ENCODE measurements at places on chromosomes 2 and 18.

DNA sequence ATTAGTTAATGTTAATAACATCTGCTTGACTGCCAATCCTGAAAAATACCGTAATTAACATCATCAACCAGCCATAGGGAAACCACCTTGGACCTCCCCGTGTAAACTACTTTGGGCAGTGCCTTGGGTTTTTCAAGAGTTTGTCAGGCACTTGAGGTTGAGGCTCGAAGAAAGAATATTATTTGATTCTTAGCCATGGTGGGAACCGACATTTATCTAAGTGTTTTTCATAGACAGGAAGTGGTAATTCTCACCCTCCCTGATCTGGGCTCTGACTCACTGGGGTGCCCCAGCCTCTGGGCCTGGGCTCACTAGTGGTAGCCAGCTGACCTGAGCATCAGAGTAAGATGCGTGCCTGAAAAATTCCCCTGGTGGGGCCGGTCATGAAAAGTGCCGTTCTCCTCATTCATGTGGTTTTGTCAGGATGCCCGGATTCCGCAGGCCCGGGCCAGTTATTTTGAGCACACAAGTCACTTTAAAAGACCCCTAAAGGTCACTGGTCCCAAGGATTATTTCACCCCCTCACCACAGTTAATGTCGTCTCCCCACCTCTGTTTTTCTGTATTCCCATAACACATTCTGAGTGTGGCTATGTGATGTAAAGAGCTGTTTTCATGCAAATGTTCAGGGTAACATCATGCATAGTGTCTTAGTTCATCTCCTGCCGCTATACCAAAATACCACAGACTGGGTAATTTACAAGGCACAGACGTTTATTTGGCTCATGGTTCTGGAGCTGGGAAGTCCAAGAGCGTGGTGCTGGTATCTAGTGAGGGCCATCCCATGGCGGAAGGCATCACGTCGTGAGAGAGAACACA is 21.6 kb upstream of the SPATA3 start:
- DNase-seq, result peak; percentile 35

- DNase-seq, result no peak
These were observed 138.4 kb upstream of the HNRNPA3 start for GRCh38 chr2:177074099-177074710.

GRCh38 chr2:101574622-101575021 is 99.7 kb upstream of the RFX8 start:
- DNase-seq, result no peak

GRCh38 chr2:96948834-96949520 is 37.4 kb downstream of the FAM178B start:
- no peak for DNase-seq

GRCh38 chr2:151673016-151673415 is 61.3 kb downstream of the NEB start:
- no peak for DNase-seq

DNA sequence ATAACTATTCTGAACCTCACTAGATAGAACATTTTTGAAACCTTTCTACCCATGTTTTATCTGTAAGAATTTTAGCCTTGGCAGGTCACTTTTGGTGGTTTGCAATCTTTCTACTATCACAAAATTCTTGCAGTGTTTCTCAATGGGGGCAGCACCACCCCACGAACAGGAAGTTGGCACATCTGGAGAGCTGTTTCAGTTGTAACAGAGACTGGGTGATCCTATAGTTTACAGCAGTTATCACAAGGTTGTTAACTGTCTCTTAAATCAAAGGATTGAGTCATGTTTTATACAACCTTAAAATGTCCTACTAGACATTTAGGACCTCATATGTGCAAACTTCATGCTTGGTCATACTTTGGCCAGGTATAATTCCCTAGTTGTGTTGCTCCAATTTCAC is 829.2 kb downstream of the ERBB4 start:
- no peak for DNase-seq

DNA sequence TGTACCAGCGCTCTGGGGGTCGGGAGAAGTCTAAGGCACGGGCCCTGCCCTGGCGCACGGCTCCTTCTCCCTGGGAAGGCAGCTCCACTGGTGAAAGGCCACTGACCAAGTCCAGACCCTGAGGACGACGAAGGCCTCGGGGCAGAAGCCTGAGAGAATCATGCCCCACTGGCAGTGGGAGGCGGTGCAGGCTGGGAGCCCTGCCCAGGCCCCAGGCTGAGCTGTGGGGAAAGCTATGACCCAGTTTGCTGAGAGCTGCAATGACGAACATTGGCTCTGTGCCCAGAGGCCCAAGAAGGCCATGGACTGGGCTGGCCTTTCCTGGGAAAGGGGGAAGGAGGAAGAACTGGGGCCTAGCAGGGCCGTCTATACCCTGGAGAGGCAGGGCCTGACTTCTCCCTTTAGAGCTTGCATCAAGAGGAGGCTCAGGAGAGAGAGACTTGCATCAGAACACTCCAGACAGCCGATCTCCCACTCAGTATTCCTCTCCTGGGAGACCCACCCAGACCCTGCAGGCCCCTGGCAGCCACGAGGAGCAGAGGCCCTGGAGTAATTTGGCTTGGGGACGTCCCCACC is 32.9 kb downstream of the HS1BP3 start:
- no peak for DNase-seq

DNA sequence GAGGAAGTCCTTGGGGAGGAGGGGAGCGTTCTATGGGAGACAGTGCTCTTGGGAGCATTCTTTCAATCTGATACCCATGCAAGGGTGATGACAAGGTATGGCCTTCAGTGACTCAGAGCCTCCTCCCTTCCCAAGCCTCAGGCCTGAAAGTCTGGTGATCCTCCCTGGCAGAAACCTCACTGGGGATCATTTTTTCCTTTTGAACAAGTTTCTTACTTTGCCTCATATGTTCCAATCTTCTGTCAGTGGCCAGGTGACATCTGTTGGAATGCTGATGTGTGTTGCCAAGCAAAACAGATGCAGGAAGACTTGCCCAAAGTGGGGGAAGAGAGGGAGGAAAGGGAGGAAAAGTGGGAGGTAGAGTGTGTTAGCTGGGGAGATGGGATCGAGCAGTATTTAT is 224.8 kb downstream of the NEDD4L start:
- DNase-seq, result no peak

DNA sequence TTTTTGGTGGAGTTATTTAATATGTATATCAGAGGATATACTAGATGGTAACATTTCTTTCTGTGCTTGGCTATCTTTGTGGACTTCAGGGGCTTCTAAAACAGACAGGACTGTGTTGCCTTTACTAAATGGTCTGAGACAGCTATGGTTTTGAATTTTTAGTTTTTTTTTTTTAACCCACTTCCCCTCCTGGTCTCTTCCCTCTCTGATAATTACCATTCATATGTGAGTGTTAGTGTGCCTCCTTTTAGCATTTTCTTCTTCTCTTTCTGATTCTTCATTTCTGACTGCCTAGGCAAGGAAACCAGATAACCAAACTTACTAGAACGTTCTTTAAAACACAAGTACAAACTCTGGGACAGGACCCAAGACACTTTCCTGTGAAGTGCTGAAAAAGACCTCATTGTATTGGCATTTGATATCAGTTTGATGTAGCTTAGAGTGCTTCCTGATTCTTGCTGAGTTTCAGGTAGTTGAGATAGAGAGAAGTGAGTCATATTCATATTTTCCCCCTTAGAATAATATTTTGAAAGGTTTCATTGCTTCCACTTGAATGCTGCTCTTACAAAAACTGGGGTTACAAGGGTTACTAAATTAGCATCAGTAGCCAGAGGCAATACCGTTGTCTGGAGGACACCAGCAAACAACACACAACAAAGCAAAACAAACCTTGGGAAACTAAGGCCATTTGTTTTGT is 52.7 kb downstream of the SMAD4 start:
- DNase-seq, result no peak

GRCh38 chr18:62196980-62197379 is 9.9 kb downstream of the RELCH start:
- no peak for DNase-seq

- no peak for DNase-seq
These were observed 47.4 kb upstream of the RMDN2 start for GRCh38 chr2:37877457-37878315.

DNA sequence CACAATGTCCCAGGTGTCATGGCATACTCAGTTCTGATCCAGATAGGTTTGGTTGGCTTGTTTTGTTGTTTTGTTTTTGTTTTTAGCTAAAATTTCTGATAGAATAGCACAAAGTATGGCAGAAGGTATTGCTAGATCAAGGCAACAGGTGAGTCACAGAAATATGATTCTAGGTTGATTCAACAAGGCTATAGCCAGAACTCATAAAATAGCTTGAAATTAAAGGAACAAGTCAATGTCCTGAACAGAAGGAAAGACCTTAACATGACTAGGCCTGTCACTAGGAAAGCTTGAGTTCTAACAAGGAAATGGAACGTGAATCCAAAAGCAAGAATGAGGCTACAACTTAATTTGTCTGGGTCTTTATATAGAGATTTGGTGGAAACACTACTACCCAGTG is 157.1 kb downstream of the GALNT3 start:
- no peak for DNase-seq

GRCh38 chr2:237524631-237525030 is 37.6 kb downstream of the MLPH start:
- no peak for DNase-seq

DNA sequence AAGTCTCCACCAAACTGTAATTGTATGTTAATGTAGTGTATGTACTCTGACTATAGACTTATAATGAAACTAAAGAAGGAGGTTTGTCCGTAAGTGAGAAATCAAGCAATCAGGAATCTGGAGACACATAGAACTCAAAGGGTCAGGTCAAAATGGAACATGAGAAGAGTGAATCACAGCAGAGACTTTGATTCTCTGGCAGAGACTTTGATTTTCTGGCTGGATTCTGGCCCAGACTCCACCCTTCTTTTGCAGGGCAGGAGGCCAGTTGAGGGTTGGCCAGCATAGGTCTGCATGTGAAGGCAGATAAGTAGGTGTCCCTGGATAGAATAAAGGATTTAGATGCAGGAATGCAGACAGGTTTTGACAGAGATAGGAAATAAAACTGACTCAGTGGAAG is 11.0 kb upstream of the NCKAP5 start:
- no peak for DNase-seq

DNA sequence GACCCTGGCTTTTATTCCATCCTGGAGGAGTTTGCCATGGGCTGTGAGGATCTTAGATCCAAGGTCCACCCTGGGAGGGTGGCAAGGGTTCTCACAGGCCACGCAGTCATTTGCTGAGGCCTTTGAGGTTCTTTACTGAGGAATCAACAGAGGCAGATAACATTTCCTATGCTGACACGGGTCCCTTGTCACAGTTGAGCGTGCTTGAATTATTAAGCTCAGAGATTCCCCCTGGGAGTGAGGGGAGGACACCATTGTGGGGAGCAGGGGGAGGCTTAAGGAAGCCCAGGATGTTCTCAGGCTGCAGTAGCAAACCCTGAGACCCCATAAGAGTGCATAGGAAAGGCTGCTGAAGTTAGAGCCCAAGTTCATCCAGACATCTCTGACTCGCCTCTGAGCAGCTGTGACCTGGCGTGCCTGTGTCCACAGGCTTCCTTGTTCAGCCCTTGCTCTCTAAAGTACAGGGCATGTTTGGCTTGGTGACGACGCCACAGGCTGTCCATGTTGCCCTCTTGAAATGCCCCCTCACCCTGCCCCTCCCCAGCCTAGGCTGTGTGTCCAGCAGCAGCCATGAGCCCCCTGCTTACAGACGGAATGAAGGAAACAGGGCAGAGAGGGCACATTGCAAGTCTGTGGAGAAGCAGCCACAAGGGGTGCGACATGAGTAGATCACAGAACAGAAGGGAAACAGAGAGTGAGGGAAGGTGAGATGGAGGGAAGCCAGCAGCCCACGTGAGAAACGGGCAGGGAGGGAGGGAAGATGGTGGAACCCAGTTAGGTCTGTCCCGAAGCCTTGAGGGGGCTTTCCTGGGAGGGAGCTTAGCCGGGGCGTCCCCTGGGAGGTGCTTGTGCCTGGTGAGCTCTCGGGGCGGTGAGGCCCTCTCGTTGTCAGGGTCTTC is 34.0 kb downstream of the NAPG start:
- DNase-seq, result no peak

- DNase-seq, result no peak
These were observed 294.3 kb upstream of the SETBP1 start for GRCh38 chr18:44386401-44386800.

DNA sequence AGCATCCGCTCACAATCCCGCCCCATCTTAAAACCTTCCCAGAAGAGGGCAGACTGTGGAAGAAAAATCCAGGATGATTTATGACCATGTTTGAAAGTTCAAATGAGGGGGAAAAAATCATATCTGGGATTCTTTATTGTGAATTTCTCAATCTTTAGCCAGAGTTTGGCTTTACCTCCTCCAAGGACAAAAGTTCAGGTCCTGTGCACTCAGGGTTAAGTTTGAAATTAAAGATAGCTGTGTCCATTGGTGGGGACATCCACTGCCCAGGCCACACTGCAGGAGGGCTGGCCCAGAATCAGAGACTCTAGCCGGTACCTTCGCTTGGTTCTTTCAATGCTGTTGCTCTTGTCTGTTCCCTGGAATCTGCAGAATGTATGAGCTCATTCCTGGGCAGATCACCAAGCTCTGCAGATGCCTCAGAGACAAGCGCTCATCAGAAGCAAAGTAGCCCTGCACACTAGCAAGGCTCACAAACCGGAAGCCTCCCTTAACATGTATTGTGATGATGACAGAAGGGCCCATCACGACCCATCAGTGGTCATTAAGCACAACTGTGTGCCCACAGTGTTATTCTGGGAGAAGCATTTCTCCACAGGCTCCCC is 375.3 kb upstream of the KLHL29 start:
- DNase-seq, result no peak

DNA sequence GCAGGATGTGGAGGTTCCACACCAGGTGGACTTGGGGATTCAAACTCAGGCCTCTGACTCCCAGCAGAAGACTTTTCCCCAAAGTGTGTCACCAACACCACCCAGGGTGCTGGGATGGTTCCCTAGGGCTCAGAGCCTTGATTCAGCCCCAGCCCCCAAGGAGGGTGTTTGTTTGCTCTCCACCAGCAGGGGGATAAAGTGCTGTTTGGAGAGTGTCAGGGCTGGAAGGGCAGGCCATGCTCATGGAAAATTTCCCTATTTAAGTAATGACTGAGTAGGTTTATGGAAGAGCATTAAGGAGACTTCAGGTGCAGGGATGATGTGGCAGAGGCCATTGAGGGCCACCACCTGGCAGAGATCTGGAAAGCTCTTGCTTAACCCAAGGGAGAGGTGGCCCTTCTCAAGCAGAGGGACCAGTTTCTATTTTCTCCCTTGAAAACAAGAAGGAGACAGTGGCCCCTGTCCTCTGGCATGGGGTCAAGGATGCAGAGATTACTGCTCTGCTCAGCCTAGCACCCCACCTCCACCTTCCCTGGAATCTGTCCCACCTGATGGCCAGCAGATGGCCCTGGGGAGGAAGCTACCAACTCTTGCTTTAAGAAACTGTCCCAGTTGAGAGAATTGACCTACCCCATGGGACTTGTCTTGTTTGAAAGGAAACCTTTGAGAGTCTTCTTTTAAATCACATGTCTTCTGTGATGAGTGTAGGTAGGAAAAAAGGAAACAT is 122.1 kb downstream of the ACOXL start:
- DNase-seq, result no peak

GRCh38 chr2:16010011-16010410 is 69.7 kb downstream of the MYCN start:
- no peak for DNase-seq

DNA sequence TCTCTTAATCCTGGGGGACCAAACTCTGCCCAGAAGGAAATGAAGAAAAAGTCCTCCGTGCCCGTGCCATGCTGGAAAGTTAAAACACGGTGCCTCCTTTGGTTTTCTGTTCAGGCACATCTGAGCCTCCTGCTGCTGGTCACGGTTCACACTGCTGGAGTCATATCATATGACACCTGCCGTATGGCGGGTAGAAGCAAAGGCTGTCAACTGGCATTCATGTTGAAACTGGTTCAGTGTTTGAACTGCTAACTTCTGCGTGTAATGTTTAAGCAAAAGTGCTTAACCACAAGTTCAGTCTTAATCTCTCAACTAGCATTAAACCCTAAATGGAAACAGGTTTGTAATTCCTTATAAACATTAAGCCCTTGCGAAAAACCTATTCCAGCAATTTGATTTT is 3.1 kb downstream of the STK39 start:
- DNase-seq, result peak; percentile 6
